ENCODE measurements at places on chromosomes 3 and 15.

DNA sequence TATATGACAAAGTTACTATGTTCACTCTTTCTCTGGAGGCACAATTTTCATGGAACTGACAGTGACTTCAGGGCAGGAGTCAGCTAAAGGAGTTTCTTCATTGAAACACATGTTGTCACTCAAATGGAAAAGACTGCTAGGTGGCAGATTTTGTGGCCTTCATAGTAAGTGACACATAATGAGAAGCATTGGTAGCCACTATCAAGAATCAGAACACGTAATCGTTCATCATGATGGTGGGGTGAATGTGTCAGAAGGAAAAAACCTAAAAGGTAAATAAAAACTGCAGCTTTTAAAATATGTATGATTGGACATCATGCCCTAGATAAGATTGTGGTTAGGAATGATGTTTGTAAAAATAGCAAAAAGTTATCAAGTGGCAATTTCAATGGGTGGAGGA, 1491.0 kb downstream of the SI start:
- no peaks in the 10 kb centered on the region for H3K36me3 ChIP-seq
- H3K27me3 ChIP-seq, result no peaks in the 10 kb centered on the region
- no peaks in the 10 kb centered on the region for H3K4me1 ChIP-seq

- peak overlapping the region; percentile 100 for H3K4me3 ChIP-seq
- peaks cover 46% of the 10 kb centered on the region for H3K4me1 ChIP-seq
- H3K36me3 ChIP-seq, result peaks cover 18% of the 10 kb centered on the region
- H3K27me3 ChIP-seq, result no peaks in the 10 kb centered on the region
- peak overlapping the region; percentile 97 for H3K27ac ChIP-seq
- DNase-seq, result peak; percentile 20
Measured at GRCh38 chr3:27483117-27484014, 818 bp downstream of the SLC4A7 start.

GRCh38 chr3:18559331-18559842, 134.2 kb upstream of the SATB1 start:
- H3K27me3 ChIP-seq, result no peaks in the 10 kb centered on the region
- peak; percentile 27 for DNase-seq
- peak overlapping the region; percentile 90 for H3K27ac ChIP-seq
- peaks cover 66% of the 10 kb centered on the region for H3K4me1 ChIP-seq
- peaks cover 26% of the 10 kb centered on the region for H3K36me3 ChIP-seq
- H3K4me3 ChIP-seq, result peak overlapping the region; percentile 64

GRCh38 chr3:127888564-127889107, 26.4 kb upstream of the KBTBD12 start:
- H3K36me3 ChIP-seq, result peaks cover 1% of the 10 kb centered on the region
- no peak overlapping the region for H3K27ac ChIP-seq

GRCh38 chr3:52983336-52983807, 62.5 kb downstream of the SFMBT1 start:
- no peaks in the 10 kb centered on the region for H3K27me3 ChIP-seq
- peaks cover 23% of the 10 kb centered on the region for H3K4me1 ChIP-seq
- DNase-seq, result peak; percentile 64

- no peaks in the 10 kb centered on the region for H3K27me3 ChIP-seq
- no peak for DNase-seq
- no peak overlapping the region for H3K27ac ChIP-seq
- H3K4me3 ChIP-seq, result no peak overlapping the region
- no peaks in the 10 kb centered on the region for H3K36me3 ChIP-seq
Measured at GRCh38 chr3:3618623-3619022, 180.6 kb upstream of the LRRN1 start.

DNA sequence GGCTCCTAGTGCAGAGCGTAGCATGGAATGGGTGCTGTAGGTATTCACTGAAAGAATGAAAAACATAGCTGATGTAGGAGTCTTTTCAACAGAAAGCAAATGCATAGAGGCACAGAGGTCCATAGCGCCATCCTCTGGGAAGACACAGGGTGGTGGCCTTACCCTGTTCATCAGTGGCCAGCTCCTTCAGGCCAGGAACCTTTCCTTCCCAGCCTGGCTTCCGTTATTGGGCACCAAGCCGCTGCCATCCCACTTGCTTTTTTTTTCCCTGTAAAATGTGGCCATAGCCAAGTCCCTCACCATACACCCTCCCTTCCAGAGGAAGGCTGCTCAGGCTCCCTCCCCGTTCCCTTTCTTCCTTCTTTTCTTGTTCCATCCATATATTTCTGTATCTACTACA, 118.1 kb downstream of the ZNF621 start:
- H3K36me3 ChIP-seq, result no peaks in the 10 kb centered on the region
- no peak overlapping the region for H3K4me3 ChIP-seq
- H3K27me3 ChIP-seq, result no peaks in the 10 kb centered on the region
- no peaks in the 10 kb centered on the region for H3K4me1 ChIP-seq

DNA sequence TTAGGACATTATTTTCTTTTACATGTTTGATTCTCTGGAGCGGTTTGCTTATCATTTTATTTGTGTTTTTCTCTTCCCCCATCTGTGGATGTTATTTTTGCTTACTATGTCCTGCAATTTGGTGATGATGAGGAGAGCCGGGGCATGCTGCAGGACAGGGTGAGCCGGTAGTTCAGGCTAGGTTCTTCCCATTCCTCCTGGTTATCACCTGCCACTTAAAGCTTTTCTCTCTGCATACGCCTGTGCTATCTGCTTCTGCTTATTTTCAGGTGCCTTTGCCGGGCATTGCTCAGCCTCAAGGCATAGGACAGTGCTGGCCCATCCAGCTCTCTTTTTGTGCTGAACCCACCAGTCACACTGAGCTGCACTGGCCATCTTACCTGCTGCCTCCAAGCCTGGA, 85.8 kb downstream of the MCTP2 start:
- no peak for DNase-seq
- H3K27me3 ChIP-seq, result no peaks in the 10 kb centered on the region
- H3K4me1 ChIP-seq, result peaks cover 50% of the 10 kb centered on the region
- H3K27ac ChIP-seq, result peak overlapping the region; percentile 58
- no peak overlapping the region for H3K4me3 ChIP-seq
- H3K36me3 ChIP-seq, result peaks cover 64% of the 10 kb centered on the region

GRCh38 chr3:127817406-127817841, 4.9 kb downstream of the MGLL start:
- peaks cover 17% of the 10 kb centered on the region for H3K27me3 ChIP-seq
- peaks cover 8% of the 10 kb centered on the region for H3K4me1 ChIP-seq
- no peak overlapping the region for H3K4me3 ChIP-seq
- no peaks in the 10 kb centered on the region for H3K36me3 ChIP-seq

GRCh38 chr15:66766282-66767230, 64.5 kb downstream of the SMAD6 start:
- no peak overlapping the region for H3K4me3 ChIP-seq
- peaks cover 33% of the 10 kb centered on the region for H3K27me3 ChIP-seq
- no peak overlapping the region for H3K27ac ChIP-seq
- no peaks in the 10 kb centered on the region for H3K36me3 ChIP-seq
- peaks cover 8% of the 10 kb centered on the region for H3K4me1 ChIP-seq

- no peak for DNase-seq
- H3K27me3 ChIP-seq, result no peaks in the 10 kb centered on the region
- H3K27ac ChIP-seq, result no peak overlapping the region
- no peaks in the 10 kb centered on the region for H3K4me1 ChIP-seq
- H3K36me3 ChIP-seq, result no peaks in the 10 kb centered on the region
Measured at GRCh38 chr15:27731776-27732175, 367.3 kb downstream of the OCA2 start.

DNA sequence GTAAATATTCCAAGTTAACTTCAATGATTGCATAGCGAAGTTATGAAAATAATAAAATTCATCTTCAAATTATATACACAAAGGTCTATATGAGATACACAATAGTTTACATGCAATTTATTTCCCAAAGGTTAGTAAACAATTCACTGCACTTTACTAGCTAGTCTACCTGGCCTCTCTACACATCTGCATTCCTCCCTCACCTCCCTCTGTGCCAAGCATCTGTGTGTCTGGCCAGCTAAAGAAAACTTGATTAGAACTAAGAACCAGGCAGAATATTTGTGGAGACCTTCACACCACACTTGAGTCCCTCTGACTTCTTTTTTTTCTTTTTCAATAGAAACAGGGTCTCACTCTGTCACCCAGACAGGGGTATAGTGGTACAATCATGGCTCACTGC, 61.4 kb downstream of the LRRFIP2 start:
- no peak overlapping the region for H3K4me3 ChIP-seq
- H3K27me3 ChIP-seq, result no peaks in the 10 kb centered on the region
- H3K4me1 ChIP-seq, result peaks cover 8% of the 10 kb centered on the region
- H3K27ac ChIP-seq, result no peak overlapping the region

DNA sequence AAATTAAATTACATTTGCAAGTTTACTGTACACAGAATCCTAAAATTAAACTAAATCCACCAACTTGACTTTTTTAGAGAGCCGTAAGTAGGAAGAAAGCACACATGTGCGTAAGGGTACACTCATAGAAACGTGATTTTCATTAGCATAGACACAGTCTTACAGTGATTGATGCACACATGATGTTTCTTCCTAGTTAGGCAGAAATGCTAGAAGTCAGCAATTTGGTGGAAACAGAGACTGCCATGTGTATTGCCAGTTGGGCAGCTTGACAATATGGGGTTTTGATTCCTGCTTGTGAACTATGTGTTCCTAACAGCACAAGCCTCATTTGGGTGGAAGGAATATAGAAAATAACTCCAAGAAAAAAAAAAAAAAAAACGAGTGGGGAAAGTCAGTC, 878.5 kb downstream of the ROBO1 start:
- H3K4me1 ChIP-seq, result no peaks in the 10 kb centered on the region
- DNase-seq, result no peak
- no peak overlapping the region for H3K27ac ChIP-seq
- no peaks in the 10 kb centered on the region for H3K36me3 ChIP-seq
- no peak overlapping the region for H3K4me3 ChIP-seq
- H3K27me3 ChIP-seq, result no peaks in the 10 kb centered on the region

DNA sequence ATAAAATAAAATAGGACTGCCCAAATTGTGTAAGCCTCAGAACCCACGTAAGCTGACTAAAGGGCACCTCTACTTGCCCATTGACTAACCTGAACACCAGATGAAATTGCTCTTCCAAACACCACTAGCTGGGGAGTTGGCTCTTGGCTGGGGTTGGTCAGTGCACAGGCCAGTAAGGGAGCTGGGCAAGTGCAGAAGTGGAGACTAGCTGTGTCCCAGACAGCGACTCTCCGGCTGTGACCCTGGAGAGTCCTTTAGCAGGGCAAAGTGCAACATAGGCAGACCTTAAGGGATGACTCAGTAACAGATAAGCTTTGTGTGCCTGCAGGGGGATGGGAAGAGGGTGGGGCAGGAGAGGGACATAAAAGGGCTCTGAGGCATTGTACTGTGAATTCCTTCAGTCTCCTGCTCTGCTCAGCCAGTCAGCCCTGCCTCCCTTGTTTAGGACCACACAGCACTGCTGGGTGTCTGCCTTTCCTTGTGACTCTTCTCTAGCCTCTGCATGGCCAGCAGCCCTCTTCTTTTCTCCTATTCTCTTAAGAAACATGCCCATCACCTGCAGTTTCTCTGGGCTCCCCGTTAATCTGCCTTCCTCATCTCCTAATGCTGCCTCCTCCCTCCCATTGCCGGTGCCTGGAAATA, 13.2 kb downstream of the NR1I2 start:
- no peak overlapping the region for H3K27ac ChIP-seq
- no peak for DNase-seq
- H3K4me1 ChIP-seq, result no peaks in the 10 kb centered on the region
- H3K4me3 ChIP-seq, result no peak overlapping the region
- H3K36me3 ChIP-seq, result no peaks in the 10 kb centered on the region

- peaks cover 48% of the 10 kb centered on the region for H3K4me1 ChIP-seq
- peak overlapping the region; percentile 94 for H3K27ac ChIP-seq
- peak; percentile 47 for DNase-seq
Measured at GRCh38 chr15:101159096-101159935, 92.5 kb downstream of the CHSY1 start.

GRCh38 chr3:48739955-48740823, 23.2 kb upstream of the IP6K2 start:
- DNase-seq, result peak; percentile 24
- H3K27ac ChIP-seq, result no peak overlapping the region
- no peak overlapping the region for H3K4me3 ChIP-seq

GRCh38 chr15:57609805-57610529, 18.3 kb downstream of the MYZAP start:
- no peaks in the 10 kb centered on the region for H3K4me1 ChIP-seq
- H3K27ac ChIP-seq, result no peak overlapping the region
- no peaks in the 10 kb centered on the region for H3K27me3 ChIP-seq
- H3K4me3 ChIP-seq, result no peak overlapping the region
- no peak for DNase-seq
- H3K36me3 ChIP-seq, result no peaks in the 10 kb centered on the region

- no peak for DNase-seq
- no peaks in the 10 kb centered on the region for H3K27me3 ChIP-seq
- H3K4me3 ChIP-seq, result no peak overlapping the region
- H3K4me1 ChIP-seq, result peaks cover 24% of the 10 kb centered on the region
- no peak overlapping the region for H3K27ac ChIP-seq
- H3K36me3 ChIP-seq, result no peaks in the 10 kb centered on the region
Measured at GRCh38 chr3:160393346-160394008, 5.5 kb downstream of the IFT80 start.

DNA sequence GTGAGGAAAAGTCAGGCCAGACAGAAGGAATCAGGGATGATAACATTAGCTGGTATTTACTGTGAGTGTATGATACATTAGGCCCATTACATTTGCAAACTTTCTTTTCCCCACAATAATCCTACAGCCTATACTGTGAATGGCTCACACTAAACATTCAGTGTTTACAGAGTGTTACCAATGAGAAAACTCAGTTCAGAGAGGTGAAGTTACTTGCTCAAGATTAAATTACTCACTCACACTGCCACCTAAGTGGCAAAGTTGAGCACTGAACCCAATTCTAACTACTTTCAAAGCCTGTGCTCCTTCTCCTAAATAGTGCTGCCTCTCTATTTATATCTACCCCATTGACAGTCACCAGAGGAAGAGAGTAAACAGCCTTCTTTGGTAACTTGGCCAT, 8.5 kb downstream of the XPC start:
- peaks cover 66% of the 10 kb centered on the region for H3K36me3 ChIP-seq
- no peaks in the 10 kb centered on the region for H3K27me3 ChIP-seq
- H3K4me1 ChIP-seq, result peaks cover 24% of the 10 kb centered on the region
- no peak overlapping the region for H3K4me3 ChIP-seq
- no peak for DNase-seq

DNA sequence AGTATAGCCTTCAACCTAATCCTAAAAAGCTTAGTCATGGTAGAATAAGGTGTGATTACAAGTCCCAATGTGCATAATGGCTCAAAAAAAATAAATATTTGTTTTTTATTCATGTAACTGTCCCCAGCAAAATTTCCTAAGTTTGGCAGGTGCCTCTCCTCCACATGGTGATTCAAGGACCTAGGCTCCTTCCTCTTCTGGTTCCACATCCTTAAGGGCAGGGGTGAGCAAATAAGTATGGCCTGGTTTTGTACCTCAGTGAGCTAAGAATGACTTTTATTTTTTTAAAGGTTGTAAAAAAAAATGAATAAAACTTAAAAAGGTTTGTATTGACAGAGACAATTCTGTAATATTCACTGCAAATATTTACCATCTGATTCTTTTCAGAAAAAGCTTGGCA, 343.5 kb upstream of the UBE2E2 start:
- H3K27me3 ChIP-seq, result no peaks in the 10 kb centered on the region
- H3K4me1 ChIP-seq, result no peaks in the 10 kb centered on the region
- no peak overlapping the region for H3K27ac ChIP-seq

DNA sequence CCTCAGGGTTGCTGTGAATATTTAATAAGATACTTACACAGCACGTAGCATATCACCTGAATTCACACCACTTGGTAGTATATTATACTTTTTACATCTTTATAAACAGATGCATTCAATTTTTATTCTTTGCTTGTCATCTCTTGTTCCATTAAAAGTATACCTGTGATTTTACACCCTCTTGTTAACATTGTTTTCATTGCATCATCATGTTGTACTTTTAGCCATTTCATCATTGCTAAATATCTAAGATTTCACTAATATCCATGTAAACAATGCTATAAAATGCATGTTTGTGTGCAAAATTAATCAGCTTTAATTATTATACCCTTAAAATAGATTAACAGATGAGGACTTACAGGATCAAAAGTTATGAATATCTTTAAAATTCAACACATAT, 155.3 kb downstream of the MEX3B start:
- H3K27me3 ChIP-seq, result peaks cover 2% of the 10 kb centered on the region
- no peaks in the 10 kb centered on the region for H3K36me3 ChIP-seq
- H3K4me1 ChIP-seq, result no peaks in the 10 kb centered on the region
- no peak overlapping the region for H3K27ac ChIP-seq
